Effector CD8-positive, alpha-beta T cell (primary cell): ENCODE measurements at places on chromosomes 2 and 18.

DNA sequence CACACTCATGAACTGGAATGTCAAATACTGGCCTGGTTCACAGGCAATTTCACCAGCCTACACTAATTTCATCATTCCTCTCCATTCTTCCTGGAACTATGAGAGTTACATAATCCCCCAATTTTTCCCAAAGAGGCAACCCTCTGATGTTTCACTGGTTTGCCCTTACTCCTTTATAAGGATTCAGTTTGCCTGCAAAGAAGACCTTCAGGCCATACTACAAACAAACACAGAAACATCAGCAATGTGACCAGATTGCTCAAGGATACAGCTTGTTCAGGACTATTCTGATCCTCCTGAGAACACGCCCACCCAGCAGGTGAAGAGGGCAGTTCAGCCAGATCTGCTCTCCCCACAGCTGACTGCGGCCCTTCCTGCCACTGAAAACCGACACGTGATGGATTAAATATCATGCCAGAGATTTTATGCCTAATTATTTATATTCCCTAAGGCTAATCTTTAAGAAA, 215.5 kb downstream of the ETAA1 start:
- no peak for DNase-seq

- DNase-seq: no peak
Observed at GRCh38 chr2:217227794-217228193, 367.9 kb upstream of the TNP1 start.

- no peak for DNase-seq
Observed at GRCh38 chr2:241730671-241731293, 3.6 kb upstream of the D2HGDH start.

GRCh38 chr2:241561832-241562231, 3.3 kb downstream of the BOK start:
- DNase-seq: no peak

- no peak for DNase-seq
Observed at GRCh38 chr2:25692737-25693445, 19.5 kb upstream of the DTNB start.

- no peak for DNase-seq
Observed at GRCh38 chr2:174659069-174659900, 61.7 kb upstream of the WIPF1 start.

GRCh38 chr2:104088745-104089144, 765.2 kb upstream of the POU3F3 start:
- DNase-seq: no peak

DNA sequence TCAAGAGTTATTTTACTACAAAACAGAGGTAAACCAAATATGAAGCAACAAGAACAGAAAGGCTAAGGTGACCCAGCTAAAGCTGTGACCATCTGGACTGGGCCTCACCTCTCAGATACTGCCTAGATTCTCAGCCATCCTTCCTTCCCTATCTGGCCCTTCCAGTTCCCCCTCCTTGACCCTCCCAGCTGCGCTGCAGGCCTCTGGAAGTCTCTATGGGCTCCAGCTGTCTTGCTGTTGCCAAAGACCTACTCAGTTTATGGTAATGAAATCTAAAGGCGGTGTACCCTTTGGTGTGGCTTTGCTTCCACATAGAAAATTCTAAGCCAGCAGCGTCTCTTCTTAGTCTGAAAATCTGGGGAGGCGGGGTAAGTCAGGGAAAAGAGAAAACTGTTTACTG, 55.7 kb downstream of the ARHGEF33 start:
- no peak for DNase-seq

DNA sequence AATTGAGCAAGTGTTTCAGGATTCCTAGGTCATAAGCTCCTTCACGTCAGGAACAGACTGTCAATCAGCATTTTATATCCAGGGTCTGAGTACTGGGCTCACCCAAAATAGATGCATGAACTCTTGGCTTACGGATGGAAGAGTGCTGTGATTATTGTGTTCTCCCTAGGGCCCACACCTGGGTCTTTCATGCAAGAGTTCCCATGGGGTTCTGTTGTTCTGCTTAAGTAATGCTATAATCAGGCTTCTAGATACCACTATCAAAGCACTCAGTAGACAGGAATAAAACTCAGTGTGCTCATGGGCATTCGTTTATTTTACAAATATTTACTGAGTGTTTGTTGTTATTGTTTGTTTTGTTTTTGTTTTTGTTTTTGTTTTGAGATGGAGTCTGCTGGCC, 46.4 kb upstream of the PMAIP1 start:
- no peak for DNase-seq

DNA sequence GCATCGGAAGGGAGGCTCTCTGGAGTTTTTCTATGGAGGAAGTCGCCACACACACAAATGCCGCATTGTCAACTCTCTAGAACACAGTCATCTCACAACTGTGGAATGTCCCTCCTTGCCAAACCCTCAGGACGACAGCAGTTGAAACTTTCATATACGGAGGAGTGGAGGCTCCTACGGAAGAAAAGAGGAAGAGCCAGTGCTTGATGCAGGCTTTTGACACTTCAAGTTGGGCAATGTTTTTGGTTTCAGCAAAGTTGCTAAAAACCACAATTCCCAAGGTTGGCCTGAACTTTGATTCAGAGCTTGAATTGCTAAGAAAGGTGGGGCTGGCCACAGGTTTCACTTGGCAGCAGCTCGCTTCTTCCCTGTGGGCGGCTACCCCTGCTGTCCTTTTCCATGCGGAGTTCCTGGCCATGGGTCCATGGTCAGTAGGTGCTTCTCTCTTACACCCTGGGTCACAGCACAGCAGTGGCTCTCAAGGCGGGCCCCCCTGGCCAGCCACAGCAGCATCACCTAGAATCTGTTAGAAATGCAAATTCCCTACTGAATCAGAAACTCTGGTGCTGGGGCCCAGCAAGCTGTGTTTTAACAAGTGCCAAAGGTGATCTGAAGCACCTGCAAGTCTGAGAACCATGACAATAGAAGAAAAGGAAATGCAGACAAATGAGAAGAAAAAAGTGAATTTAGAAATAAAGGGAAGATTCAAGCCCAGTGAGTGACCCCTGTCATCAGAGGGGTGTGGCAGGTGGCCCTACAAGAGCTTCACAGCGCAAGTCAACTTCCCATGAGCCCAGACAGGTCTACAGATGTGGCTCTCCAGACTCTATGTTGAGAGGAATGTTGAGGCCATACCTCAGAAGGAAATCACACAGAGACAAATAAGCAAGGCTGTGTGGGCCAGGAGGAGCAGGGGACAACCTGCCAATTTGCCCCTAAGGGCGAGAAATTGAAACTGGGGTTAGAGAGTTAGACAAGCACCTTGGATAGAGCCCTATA, 856.4 kb downstream of the RNF144A start:
- DNase-seq: no peak

DNA sequence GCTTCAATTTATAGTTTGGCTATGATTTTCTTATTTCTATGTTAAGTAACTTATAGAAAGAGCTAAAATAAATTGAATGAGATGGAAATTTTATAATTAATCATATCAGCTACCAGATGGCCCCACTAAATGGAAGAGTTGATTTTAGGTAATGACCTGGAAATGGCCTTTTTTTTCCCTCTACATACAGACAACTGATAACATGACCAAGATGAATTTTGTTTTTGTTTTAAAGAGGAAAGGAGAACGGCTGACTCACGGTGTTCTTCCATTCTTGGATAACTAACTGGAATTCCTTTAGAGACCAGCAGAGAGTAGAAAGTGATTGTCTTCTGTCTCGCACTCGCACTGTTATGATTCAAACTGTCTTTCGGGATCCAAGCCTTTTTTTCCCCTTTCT, 91.0 kb downstream of the TMEM185B start:
- no peak for DNase-seq

GRCh38 chr18:25563346-25563745, 211.4 kb upstream of the ZNF521 start:
- no peak for DNase-seq

DNA sequence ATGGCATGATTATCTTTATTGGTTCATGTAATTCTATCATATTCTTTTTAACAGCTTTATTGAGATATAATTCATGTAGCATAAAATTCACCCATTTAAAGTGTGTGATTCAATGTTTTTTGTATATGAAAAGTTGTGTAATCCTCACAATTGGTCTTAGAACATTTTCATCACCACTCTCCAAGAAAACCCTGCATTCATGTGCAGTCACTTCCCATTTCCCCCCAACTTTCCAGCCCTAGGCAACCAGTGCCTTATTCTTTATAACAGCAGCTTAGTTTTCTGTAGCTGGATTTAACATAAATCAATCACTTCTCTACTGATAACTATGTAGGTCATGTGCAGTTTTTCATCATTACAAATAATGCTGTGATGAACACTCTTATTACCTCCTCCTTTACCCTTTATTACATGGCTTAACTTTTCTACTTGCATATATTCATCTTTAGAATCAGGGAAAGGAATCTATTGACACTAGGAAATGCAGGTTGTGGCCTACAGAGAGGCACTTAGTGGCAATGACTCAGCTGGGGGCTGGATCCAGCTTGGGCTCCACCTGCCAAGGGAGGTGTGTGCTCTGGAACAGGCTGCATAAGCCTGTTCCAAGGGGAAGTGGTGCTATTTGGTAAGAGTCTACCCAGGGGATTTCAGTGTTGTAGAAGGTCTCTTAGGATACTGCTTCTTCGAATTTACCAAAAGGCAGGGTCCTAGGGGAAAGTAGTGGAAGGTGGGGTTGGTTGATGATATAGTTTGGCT, 89.1 kb downstream of the ETAA1 start:
- DNase-seq: no peak

DNA sequence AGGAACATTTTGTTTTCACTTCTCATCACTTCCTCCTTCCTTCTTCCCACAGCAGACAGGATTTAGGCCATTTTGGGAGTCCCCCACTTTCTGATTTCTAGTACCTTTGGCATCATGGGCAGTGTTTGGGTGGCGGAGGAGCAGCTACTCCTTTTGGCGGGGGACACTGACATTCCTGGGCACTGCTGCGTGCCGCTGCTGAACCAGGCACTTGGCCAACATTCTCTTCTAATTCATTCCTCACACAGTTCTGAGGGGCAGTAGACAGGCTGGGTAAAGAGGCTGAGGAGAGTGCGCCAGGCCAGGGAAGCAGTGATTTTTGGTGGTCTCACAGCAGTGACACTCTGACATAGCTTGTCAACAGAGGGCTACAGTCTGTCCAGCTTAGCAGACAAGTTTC, 270.2 kb downstream of the LOXHD1 start:
- DNase-seq: no peak

DNA sequence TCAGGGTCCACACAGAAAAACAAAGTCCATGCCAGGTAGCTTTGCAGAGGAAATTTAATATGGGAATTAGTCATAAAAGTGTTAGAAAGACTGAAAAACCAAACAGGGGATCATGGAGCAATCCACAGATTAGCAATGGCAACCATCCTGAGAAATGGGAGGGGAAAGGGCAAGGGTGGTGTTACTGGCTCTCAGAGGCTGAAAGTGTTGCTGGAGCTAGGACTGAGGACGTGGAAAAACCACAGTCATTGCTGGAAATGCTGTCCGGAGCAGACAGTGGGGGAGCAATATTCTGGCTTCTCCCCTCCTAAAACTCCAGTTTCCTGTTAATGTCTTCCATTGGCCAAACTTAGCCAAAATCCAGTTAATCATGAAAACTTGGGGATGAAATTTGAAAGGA, 172.4 kb downstream of the ZBTB7C start:
- no peak for DNase-seq

DNA sequence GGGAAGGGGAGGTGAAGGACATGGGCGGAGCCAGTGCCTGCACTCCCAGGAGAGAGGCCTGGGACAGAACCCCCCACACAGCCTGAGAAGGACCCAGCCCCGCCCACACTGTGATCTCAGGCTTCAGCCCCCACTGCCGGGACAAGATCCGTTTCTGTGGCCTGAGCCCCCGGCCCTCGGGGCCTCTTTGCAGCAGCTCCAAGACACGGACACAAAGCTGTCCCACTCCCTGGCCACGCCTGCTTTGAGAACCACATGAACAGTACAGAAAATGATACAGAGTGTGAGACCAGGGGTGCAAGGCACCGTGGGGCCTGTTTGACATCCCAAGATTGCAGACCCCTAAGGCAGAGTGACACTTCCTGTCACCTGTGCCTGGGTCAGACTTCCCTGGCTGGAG, 74.5 kb downstream of the TWIST2 start:
- no peak for DNase-seq

DNA sequence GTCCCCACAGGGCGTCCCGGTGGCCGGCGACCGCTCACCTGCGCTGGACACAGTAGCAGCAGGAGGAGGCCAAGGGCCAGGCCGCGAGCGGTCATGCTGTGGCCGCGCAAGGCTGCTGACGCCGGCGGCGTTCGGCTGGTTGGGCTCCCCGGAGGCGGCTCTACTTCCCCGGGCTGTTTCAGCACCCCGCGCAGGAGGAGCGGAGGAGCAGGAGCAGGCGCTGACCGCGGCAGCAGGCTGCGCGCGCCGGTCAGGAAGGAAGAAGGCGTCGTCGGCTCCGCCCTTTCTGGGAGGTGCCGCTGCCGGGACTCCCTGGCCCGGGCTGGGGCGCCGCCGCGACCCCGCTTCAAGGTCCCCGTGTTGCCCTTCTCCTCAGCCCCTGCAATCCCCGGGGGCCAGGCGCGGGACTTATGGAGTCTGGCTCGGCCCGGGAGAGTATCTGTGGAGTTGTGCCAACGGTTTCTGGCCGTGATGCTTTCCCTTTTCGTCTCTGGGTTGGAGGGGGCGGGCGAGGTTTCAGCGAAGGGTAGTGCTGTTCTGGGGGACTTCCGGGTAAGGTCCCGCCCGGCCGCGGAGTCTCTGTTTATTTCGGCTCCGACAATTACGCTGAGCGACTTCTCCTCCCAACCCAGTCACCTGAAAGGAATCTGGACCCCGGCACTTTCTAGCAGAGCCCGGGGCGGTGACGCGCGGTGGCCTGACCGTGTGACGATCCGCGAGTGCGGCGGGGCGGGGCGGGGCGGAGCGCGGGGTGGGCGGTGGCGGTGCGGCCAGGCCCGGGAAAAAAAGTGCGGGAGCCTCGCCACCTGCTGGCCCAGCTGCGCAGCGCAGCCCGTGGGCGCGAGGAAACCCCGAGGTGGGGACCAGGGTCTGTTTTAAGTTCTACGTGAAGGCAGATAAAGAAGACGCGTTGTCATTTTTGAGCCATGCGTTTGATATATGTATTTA, at the start of gene NPC1:
TSS of gene NPC1 (minus strand) at position 258 of the 948 bp plus-strand sequence. CDS start at position 95, 163 bp downstream.
- peak; percentile 83 for DNase-seq

DNA sequence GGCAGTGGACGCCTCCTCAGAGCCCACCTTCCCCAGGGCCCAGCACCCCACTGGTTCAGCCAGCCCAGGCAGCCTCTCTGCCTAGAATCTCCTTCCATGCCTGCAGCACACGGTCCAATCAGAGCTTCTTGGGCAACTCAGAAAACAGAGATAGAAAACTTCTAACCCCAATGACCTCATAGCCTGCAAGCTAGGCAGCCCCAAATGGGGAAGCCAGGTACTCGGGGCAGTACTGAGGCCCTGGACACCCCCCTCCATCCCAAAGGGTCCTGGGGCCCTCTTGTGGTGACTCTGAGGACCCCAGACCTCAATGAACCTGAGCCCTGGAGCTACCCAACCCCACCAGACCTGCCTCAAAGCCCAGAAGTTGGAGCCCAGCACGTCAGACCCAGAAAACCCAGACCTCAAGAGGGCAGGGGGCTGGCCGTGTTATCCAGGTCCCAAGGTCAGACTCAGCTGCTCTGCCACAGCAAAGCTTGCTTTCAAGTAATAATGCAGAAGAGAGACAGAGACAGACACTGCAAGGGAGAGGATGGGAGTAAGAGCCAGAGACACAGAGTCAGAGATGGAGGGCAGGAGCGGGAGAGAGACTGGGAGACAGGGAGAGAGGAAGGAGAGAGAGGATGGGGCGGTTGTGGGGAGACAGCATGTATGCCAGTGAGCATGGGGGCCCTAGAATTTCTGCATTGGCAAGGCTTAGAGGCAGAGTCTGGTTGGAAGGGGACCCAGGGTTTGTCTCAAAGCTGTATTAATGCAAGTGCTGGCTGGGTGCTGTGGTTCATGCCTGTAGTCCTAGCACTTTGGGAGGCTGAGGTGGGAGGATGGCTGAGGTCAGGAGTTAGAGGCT, 28.2 kb downstream of the SERTAD2 start:
- no peak for DNase-seq

GRCh38 chr18:56199580-56200330, 438.6 kb downstream of the TXNL1 start:
- DNase-seq: no peak
